ENCODE measurements at places on chromosomes 2 and 18.

- no peak for DNase-seq
Observed at GRCh38 chr18:78875016-78875777, 104.4 kb upstream of the SALL3 start.

DNA sequence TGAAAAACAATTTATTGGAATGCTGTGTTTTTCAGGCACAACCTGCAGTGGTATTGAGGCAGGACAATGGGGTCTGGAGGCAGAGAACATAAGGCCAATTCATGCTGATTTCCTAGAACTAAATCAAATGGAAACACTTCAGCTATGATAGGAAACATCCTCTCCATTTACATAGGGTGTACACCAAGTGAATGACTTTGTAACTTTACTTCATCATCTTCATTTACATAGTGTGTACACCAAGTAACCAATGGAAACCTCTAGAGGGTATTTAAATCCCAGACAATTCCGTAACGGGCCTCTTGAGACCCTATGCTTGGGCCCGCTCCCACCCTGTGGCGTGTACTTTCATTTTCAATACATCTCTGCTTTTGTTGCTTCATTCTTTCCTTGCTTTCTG, 32.2 kb upstream of the ST8SIA5 start:
- no peak for DNase-seq

GRCh38 chr18:55592106-55592505, 4.1 kb upstream of the TCF4 start:
- no peak for DNase-seq

DNA sequence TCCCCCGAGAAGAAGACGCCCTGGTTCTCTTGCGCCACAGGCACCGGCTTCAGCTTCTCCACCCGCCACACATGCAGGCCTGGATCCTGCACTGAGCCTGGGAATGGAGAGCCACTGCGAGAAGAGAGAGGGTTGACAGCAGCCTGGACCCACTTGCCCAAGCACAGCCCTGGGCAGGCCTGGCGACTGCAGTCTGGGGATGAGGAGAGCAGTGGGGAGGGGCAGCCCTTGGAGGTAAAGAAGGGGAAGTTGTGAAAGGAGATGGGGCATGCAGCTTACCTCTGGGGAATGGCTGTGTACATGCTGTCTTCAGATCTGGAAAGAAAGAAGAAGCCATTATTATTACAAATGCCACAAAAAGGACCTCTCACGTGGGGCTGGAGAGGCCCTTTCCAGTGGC, 8.3 kb downstream of the CAPG start:
- DNase-seq: no peak

GRCh38 chr2:207901401-207901800, 123.9 kb downstream of the PLEKHM3 start:
- DNase-seq: no peak

DNA sequence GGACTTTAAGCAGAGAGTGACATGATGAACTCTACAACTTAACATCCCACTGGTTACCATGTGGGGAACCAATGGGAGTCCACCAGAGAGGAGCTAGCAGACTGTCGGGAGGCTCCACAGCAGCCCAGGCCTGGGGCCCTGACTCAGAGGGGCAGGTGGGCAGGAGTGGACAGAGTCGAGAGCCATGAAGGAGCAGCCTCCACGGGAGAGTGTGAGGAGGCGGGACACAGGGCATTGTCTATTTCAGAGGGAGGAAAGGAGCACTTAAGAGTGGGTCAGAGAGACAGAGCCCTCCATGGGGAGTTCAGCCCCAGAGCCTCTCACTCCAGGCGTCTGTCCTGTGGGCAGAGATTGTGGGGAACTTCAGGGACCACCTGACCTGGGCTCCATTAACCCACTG, 118.7 kb downstream of the CYP26B1 start:
- no peak for DNase-seq

DNA sequence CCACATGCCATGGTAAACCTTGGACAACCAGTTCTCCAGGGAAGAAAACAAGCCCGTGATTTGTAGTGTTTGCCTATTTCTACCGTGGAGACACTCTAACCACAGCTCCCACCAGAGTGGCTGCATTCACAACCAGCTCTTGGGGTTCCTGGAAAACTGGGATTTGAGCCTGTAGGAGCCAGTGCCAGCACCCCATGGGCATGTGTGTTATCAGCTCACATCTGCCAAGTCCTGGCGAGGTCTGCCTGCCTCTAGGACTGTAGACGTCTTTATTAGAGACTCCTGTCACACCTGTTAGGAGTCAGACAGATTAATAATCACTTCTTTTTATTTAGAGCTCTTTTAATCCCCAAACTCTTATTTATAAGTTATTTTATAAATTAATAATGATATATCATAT, 41.0 kb downstream of the INPP5D start:
- no peak for DNase-seq

Measured in stimulated activated CD4-positive, alpha-beta T cell treated with anti-CD3 and anti-CD28 coated beads, TNF-alpha, amount 100 ng/mL, for 24 hours (primary cell).